ENCODE measurements at places on chromosomes 3 and 15.

DNA sequence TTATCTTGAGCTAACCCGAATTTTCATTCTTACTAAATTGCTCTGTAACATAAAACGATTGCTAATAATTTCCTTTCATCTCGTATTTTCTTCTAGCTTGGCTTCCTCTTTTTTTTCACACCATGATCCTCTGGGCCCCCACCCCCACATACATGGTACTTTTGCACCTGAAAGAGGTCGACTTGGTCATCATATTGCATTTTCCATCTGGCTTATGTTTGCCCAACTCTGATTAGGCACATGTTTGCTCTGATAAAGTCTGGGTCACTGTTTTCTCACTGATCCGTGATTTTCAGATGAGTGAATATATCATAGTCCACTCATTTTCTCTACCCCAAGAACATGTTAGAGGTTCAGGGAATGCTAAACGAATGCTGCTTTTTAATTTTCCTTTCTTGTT, 49.5 kb downstream of the ARRDC4 start:
- no peak for DNase-seq

GRCh38 chr15:70826634-70827033, 27.3 kb downstream of the LARP6 start:
- no peak for DNase-seq

- no peak for DNase-seq
Measured at GRCh38 chr3:133620066-133620784, 41.5 kb downstream of the TOPBP1 start.

GRCh38 chr3:113183748-113184661, 27.4 kb upstream of the BOC start:
- no peak for DNase-seq

DNA sequence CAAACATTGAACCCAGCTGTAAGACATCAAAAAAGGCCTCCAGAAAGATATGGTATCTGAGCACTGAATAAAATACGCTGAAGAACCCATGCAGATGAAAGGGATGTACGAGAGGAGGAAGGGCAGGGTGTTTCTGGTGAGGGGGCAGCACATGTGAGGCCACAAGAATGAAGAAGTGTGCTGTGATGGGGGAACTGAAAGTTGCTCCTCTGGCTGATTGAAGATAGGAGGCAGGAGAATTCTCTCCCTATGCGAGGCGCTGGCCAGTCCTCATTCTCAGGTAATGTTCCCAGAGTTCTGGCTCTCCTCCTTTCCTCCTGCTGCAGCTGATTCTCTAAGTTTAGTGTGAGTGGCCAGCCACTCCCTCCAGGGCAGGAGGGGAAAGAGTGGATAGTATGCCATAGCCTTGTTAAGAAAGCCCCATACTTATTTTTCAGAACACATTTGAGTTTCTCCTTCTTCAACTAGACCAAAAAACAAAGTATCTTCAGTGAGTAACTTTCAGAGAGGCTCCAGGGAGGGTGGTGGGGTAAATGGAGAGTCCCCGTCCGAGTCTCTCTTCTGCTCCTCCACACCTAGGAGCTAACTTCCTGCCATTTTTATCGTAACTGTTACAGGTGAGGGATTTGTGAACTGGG, 26.9 kb upstream of the MYO1E start:
- DNase-seq: no peak

GRCh38 chr3:73765878-73766545, 141.3 kb upstream of the PDZRN3 start:
- DNase-seq: no peak

GRCh38 chr15:31102374-31103342, 1.1 kb upstream of the TRPM1 start:
- no peak for DNase-seq

- DNase-seq: no peak
Measured at GRCh38 chr3:43950775-43951174, 260.0 kb downstream of the ABHD5 start.

- no peak for DNase-seq
Measured at GRCh38 chr15:60328852-60329443, 68.8 kb downstream of the ANXA2 start.

DNA sequence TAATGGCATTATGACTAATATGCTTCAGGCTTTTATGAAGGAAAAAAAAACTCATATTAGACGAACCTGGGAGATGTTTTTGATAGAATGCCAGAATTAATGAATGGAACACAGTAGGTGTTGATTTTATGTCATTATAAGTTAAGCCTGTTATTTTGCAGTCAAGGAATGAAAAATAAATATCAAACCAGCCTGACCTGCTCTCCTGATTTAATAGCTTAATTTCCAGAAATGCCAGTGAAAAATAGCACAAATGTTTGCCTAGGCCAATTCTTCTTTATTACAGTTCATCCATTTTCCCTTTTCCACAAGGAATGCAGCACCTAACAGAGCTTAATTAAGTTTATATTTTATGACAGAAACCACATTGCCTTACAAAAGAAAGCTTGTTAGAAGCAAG, 292.0 kb downstream of the TBL1XR1 start:
- no peak for DNase-seq

DNA sequence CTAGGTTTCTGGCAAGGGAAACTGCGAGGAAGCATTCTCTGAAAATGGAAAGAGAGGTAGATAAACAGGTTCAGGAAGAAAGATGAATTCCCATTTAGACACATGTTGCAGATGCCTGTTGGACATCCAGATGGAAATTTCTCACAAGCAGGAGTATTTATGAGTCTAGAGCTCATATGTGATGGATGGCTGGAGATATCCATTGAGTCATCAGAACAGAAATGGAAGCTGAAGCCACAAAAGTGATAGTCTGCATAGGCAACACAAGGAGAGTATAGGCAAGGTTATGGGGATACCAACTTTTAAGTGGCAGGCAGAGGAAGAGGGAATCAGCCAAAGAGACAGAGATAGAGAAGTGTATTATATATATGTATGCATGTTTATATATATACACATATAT, 6.3 kb upstream of the RAMAC start:
- DNase-seq: no peak

DNA sequence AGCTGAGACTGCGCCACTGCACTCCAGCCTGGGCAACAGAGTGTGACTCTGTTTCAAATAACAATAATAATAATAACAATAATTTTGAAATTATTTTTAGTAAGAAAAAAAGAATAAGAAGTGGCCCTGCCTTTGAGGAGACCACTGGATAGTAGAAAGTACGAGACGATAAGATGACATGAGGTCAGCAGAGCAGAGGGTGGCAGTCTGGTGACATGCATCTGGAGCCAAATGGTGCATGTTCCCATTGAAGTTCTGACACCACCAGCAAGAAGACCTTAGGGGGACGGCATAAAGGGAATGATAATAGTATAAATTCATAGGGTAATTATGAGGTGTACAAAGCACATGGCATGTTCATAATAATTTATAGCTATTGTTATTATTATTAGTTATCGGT, 542.2 kb upstream of the TBL1XR1 start:
- DNase-seq: no peak

DNA sequence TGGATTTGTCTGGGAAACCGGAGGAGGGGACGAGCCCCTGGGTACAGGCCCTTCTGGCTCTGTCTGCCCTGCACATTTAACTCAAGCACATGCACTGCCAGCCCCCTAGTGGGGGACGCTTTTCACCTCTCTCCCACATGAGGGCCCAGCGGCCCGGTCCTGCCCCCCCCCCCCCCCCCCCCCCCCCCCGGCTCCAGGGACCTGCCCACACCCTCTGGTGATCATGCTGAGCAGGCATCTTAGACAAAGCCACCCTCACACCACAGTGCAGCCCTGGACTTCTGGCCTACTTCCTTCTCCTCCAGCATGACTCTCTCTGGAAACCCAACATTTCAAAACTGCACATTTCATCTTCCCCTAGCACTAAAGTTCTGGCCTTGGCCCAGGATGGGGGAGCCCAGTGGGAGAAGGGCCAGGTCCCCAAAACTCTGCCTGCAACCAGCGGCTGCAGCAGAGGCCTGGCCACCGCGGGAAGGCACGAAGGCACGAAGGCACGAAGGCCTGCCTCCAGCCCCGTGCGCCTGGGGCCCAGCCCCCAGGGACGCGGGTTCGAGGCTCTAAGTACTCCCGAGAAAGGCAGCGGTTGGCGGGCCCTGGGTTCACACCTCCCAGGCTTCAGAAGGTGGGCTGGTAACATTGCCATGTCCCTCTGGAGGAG, 14.1 kb downstream of the KLF15 start:
- no peak for DNase-seq

DNA sequence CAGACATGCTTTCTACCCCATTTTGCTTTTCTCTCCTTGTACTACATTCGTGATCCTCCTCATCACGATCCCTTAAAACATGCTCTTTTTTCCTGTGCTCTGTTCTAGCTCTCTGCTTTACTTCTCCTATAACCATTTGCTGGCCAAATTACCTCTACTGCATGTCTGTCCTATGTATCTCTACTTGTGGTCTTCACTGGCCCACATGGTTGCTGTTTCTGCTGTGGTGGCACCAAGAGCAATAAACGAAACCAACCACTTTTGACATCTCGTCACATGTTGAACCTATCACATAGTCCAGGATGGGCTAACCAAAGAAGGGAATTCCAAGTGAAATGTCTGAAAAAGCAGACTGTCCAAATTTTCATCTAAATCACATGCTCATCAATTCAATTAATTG, 115.2 kb downstream of the LEKR1 start:
- no peak for DNase-seq

DNA sequence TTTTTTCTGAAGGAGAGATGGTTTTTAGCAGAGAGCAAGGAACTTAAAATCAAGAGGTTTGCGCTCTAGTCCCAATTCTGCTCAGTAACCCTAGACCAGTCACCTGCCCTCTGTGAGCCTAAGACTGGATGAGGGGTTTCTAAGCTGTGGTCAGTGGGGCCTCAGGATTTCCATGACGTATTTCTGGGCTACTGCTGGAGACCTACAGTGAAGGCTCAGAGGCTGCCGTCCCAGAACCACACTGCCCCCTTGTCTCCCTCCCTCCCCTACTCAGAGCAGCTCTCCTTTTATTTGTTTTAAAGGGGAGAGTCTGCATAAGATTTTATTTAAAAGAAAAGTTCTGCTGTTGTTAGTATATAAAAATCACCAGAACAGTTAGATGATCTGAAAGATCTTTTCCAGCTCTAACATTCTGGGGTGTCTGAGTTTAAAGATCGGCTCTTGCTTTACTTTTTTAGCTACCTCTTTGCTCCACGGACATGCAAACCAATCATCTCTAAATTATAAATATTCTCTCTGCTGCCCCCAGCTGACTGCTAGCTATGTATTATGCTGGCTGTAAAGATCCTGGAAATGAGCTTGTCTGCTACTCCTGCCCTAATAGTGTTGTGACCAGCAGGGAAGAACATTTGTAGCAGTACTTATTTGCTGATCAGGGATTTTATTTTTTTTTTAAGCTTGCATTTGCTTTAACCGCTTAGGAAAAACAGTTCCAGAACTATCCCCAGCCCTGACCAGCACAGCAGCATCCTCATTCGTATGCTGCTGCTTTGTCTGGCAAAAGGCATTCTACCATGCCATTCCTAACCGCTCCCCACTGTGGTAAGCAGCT, 28.6 kb upstream of the NDUFB4 start:
- DNase-seq: no peak

DNA sequence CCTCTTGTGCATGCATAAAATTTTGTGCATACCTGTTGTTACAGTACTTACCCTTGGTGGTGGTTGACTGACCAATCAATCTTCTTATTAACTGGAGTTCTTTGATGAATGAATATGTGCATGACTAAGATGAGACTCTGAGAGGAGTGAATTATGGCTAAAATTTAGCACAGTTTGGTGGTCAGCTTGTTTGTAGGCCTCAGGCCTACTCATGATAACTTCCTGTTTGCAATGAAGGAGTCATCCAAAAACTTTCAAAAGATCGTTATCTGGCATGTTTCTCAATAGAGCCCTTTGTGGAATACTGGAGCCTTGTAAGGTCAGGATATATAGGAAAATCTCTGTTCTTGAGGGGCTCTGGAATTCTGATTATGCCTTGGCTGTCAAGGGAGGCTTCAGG, 66.5 kb downstream of the LEKR1 start:
- no peak for DNase-seq

- DNase-seq: no peak
Measured at GRCh38 chr3:154954757-154955156, 125.4 kb upstream of the MME start.

- no peak for DNase-seq
Measured at GRCh38 chr15:64344651-64345294, 11.2 kb downstream of the CSNK1G1 start.

Measured in stimulated activated CD4-positive, alpha-beta T cell treated with anti-CD3 and anti-CD28 coated beads, Interleukin-15, amount 100 ng/mL, for 48 hours (primary cell).